ENCODE measurements at places on chromosomes 11 and 22.

DNA sequence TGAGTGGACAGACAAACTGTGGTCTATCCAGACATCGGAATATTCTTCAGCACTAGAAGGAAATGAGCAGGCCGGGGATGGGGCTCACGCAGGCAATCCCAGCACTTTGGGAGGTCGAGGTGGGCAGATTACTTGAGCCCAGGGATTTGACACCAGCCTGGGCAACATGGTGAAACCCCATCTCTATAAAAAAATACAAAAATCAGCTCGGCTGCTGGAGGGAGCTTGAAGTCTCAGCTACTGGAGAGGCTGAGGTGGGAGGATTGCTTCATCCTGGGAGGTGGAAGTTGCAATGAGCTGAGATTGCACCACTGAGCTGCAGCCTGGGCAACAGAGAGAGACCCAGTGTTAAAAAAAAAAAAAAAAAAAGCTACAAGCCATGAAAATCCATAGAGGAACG lies 8.0 kb upstream of the CTSD start:
- no peak for DNase-seq

DNA sequence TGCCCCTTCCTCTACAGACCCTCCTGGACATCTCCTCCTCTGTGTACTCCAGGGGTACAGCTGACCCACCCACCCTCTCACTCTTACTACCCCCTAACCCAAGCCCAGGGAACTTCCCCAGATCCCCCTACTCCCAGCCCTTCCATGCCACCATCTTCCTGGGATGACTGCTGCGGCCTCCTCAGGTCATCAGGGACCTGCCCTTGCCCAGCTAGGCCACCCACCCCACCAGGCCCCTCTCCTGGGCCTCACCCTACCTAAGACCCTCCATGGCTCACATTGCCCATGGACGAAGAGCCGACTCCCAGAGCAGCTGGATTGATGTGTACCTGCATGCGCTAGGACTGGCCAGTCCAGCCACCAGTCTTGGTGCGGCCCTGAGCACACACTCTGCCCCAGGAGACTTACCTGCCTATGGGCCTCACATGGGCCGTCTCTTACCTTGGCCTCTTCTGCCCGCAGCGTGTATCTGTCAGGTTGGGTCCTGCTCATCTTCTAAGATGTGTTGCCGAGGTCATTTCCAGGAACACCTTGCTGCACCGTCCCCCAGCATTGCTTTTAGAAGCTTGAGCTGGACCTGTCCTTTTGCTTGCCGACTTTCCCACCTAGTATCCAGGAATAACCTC lies 2.0 kb upstream of the CLDN5 start:
- DNase-seq = no peak

GRCh38 chr22:42990131-42990838 lies 24.7 kb downstream of the PACSIN2 start:
- no peak for DNase-seq

DNA sequence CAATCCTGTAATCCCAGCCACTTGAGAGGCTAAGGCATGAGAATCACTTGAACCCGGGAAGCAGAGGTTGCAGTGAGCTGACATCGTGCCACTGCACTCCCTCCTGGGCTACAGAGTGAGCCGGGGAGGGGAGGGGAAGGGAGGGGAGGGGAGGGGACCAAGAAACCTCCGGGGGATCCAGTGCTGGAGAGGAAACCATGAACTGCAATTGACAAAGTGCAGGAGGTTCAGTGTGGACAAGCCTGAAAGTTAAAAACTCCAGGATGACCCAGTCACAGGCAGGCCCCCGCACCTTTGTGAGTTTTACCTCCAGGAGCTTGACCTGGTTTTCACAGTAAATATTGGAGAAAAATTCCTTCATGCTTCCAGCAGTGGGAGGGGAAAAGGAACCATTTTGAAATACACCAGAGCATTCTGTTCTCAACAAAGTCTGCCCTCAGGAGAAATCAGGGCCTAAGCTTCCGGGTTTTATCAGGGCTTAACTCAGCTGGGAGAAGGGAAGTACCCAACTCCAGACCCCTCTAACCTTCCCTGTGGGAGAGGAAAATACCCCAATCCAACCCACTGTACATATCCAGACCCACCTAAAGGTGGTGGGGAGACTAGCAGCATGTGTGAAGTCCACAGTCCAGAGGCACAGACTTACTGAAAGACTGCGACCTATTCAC lies 15.5 kb upstream of the ZFTA start:
- DNase-seq = no peak

DNA sequence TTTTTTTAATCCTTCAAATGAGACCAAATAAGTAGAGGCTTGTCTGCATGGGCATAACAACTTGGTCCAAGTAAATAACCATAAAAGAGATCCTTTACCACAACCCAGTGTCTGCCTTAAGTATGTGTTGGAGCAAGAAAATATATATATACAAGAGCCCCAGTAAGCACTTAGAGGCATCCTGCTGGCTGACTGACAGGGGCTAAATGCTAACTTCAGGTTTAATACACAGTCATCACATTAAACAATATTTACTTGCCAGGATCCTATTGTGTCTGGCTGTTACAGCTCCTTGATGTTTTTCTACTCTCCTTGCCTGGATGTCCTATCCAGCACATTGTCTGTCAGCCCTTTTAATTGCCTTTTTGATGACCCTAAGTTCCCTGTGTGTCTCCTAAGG lies 37.5 kb upstream of the MMP20 start:
- no peak for DNase-seq

GRCh38 chr11:8263109-8263768 lies 439 bp downstream of the LMO1 start:
- DNase-seq = no peak

DNA sequence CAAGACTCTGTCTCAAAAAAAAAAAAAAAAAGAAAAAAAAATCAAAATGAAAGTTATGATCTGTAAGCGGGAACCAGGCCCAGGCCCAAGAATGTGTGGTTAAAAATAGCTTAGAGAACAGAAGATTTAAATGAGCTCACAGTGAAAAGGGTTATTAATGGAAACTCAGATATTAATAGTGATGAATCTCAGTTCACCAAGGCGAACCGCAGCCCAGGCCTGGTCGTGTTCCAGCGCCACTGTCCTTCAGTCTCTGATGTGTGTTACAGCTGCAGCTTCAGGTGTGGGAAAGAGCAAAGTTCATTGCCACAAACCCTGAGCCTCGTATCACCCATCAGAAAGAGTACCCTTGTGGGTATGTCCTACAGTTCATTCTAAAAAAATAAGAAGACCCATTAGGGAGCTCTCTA lies 107.1 kb downstream of the GAB2 start:
- DNase-seq = no peak

- no peak for DNase-seq
Observed at GRCh38 chr11:35145271-35145670, 6.3 kb downstream of the CD44 start.

DNA sequence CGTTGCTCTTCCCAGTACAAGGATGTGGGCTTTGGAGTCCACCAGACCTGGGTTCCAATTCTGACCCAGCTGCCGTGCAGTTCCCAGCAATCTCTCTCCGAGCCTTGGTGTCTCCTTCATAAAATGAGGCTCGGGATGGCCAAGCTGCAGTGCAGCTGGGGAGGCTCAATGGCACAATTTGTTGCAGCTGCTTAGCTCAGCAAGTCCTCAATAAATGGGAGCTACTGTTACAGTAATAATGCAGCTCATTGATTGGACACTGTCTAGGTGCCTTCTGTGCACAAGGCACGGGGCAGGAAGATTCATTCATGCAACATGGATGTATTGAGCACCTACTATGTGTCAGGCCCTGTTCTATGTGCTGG lies 37.1 kb downstream of the SHISAL1 start:
- no peak for DNase-seq

DNA sequence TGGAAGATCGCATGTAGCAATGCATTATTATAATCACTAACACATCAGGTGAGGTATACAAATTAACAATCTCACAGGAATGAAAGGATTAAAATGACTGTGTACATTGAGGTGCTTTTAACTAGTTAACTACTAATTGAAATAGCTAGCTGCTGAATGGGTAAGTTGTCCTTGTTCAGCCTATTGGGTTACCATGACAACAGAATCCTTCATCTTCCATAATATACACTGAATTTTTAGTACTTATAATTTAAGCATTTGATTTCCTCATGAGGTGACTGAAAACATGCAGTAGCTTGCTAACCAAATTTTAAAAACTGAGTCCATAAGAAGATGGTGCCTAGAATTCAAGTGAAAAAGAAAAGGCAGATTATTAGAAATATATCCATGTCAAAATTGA lies 347.9 kb downstream of the FAT3 start:
- no peak for DNase-seq

GRCh38 chr11:117230999-117231841 lies 653 bp downstream of the PCSK7 start:
- no peak for DNase-seq

DNA sequence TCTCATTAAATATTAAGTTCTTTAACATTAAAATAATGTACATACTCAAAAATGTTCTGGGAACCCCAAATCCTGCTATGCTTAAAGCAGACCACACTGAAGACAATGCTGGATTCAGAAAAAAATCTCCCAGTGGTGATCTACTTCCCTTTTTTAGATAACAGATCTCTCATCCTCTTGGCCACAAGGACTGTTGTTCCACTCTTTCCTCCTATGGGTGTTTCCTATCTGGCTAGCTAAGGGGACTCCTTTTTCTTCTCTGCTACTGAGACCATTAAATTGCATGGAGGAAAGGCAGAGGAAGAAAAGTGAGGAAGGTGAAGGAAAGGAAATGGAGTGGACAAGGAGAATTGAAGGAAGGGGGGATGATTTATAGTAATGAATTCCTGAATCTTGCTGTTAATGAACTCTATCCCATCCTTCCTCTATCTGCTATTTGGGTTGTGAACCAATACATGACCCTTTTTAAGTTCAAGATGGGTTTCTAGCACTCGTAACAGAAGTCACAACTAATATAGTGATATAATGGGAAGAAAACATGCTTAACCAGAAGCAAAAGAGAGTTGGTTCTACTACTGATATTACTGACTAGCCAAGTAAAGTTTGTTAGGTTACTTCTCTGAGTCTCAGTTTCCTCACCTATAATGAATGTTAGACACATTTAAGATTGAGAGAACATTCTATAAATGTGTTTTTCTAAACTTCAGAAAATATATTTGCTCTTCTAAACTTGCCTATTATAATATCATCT lies 53.2 kb downstream of the PIK3C2A start:
- no peak for DNase-seq

- DNase-seq = no peak
Observed at GRCh38 chr11:132528181-132528580, 1004.1 kb downstream of the OPCML start.

DNA sequence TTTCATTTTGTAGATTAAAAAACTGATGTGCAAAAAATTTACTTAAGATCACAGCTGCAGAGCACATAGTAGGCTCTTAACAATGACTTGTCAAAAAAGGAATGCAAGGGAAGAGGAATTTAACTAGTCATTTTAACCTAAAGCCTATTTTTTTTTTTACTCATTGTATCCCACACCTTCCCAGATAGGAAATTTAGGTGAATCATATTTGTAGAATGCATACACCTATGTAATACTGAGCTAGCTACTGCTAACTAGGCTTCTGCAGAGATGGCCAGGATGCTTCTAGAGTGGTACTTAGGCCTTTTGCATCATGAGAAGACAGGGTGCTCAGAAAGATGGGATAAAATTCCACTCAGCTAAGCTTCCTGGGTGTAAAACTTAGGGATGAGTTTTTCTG lies 387.3 kb downstream of the AASDHPPT start:
- no peak for DNase-seq

- no peak for DNase-seq
Observed at GRCh38 chr11:15750535-15751308, 605.6 kb downstream of the SOX6 start.

DNA sequence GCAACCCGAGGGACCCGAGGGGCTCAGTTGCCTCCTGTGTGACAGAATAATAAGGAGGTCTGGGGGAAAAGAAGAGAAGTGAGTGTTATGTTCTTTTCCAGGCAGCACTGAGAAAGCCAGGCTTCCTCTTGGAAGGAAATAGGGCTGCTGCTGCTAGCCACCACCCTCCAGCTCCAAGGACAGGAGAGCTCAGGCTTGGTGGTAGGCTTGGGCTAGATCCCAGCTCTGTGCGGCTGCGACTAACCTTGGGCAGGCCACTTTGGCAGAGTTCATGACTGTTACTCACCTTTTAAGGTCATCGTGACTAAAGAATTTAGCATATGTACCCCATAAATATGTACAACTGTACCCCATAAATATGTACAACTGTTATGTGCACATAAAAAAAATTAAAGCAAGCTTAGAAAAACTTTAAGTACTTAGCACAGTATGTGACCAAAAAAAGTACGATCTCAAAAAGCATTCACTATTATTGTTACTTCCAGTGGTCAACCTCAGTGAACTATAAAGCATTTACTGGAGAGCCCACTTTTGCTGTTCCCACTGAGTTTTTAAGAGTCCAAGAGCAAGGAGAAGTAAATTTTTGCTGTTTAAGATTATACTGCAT lies 124.7 kb upstream of the POU2AF2 start:
- DNase-seq = no peak

- no peak for DNase-seq
Observed at GRCh38 chr11:87296627-87297026, 258.9 kb downstream of the TMEM135 start.

DNA sequence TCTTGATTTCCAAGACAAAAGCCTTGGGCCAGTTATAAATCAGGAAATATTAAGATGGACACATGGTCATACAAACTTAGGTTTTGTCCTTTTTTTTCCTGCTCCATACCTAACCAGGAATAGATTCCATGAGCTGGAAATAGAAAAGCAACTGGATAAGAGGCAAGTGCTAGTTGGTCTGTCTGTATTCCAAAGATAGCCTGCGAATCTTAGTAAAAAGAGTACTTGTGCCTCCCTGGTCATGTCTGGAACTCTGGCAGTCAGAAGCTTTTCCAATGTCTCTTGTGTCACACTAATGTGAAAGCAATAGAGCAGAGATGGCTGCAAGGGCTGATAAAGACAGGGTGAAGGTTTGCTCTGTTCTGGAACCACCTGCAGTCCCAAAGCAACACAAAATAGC lies 590.2 kb upstream of the ANO5 start:
- no peak for DNase-seq

- DNase-seq = no peak
Observed at GRCh38 chr11:102882389-102883024, 7.7 kb upstream of the MMP12 start.

DNA sequence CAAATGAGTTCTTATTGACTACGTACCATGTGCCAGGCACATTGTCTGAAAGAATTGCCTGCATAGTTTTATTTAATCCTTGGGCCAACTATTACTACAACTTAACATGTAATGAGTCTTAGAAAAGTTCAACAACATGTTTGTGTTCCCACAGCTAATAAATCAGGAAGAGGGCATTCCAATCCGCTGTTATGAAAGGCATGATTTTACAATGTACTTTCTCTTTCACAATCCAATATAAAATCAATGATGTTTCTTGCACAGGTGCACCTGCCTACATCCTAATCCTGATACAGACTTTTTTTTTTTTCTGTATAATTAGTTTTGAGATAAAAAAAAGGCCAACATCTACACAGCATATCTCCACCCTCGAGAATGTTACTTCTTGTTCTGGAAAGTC lies 728.4 kb upstream of the CCDC90B start:
- DNase-seq = no peak

DNA sequence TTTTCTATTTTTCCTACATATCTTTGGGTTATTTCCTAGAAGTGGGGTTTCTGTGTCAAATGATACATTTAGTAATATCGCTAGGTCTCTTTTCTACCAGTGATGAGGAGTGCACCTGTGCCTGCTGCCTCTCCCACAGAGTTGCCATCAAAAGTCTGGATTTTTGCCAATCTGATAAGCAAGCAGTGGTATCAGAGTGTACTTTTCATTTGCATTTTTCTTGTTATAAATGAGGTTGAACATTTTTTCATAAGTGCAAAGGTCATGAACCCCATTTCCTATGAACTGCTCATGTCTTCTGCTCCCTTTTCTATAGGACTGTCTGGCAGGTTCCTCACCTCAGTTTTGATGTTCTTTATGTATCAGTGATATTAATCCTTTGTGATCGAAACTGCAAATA lies 1.7 kb downstream of the TRPM5 start:
- no peak for DNase-seq

- DNase-seq = no peak
Observed at GRCh38 chr11:94791216-94791889, 23.2 kb downstream of the AMOTL1 start.
